Renal cortical epithelial cell (primary cell): ENCODE measurements at places on chromosomes 6 and 20.

DNA sequence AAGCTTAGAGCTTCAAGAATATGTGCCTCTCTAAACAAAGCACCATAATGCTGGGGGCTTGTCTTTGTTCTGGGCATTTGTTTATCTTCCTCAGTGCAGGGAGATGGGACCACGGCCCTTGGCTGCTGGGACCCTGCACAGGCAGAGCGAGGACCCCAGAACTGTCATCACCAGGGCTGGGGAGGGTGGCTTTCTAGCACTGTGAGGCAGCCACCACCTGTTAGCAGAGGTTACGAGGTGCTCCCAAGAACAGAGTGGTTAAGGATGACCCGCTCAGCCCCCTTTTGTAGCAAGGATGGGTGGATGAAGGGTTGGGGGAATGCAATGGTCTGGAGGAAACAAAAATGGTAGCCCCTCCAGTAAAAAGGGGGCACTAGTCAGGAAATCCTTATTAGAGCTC lies 34.9 kb downstream of the METTL24 start:
- DNase-seq, result no peak

DNA sequence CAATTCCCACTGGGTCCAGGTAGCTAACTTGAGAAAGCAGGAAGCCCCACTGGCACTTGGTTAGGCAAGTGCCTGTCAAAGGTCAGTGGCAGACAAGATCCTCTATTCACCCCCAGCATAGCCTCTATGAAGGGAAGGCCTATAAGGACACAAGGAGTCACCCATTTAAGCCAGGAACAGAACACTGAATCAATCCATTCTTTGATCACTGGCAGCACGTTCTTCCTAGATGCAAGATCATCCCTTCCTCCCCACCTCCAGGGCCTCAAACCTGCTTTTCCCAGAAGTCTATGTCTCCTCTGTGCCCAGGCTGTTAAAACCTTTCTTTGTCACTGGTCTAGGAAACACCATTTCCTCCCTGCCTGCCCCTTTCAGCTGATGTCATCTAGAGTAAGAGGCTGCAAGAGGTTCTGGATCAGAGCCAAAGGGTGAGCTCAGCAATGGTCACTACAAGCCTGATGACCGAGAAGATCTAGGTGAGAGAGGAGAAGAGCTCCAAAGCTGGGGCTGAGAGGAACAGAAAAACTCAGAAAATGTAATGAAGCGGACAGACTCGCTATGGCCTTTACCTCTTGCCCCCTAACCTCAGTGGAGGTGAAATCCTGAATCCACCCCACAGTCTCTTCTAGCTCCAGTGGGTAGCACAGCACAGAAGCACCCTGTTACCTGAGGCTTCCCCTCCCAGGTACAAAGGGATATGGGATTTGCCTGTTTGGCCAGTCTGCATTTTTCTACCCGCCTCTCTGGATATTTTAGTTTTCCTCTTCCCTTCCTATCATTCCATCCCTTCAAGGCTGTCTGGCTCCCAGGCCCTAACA lies 1.8 kb downstream of the GTPBP2 start:
- DNase-seq, result peak; percentile 95

DNA sequence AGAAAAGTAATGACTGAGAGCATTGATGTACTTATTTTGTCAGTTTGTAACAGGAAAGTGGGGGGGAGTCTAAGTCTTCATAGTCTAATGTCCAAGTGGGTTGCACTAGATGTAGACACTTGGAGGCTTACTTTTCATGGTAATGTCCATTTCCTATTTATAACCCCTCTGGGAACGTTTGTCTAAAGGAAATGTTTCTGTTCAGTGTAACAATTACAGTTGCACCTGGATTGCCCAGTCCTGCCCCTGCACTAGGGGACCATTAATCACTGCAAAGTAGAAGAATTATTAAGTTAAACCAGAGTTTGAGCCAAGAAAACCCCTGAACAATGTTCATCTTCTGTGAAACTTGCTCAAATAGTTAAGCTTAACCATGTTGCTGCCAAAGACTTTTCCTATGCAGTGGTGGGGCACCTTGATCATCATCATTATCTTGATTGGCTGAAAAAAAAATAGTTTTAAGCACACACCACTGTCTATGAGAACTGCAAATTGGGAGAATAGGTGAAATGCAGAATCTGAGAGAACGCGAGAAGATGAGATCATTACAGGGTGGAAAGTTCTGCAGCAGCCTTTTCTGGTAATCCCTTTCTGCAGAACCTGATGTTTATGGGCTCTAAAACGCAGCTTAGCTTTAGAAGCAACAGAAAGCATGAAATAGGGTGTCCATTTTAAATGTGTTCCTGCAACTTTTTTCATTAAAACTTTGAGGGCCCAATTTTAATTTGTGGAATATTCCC lies 106.0 kb downstream of the ZNF217 start:
- no peak for DNase-seq

GRCh38 chr6:13303668-13304017 lies 24.7 kb downstream of the TBC1D7 start:
- DNase-seq, result peak; percentile 38

DNA sequence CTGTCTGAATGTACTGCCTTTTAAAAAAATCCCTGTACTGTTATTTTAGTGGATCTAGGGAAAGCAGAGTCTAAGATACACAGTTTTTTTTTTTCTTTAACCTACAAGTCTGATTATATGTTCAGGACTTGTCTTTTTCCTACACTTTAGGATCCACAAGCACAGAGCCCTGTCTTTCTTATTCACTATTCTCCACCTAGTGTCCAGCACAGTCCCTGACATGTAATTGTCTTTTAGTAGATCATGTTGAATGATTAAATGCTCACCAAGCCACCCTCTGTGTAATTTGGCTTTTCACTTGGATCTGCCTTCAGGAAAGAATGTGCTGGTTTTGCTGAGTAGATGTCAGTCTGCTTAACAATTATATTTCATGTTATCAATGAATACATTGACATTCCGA lies 35.8 kb upstream of the YWHAB start:
- no peak for DNase-seq

DNA sequence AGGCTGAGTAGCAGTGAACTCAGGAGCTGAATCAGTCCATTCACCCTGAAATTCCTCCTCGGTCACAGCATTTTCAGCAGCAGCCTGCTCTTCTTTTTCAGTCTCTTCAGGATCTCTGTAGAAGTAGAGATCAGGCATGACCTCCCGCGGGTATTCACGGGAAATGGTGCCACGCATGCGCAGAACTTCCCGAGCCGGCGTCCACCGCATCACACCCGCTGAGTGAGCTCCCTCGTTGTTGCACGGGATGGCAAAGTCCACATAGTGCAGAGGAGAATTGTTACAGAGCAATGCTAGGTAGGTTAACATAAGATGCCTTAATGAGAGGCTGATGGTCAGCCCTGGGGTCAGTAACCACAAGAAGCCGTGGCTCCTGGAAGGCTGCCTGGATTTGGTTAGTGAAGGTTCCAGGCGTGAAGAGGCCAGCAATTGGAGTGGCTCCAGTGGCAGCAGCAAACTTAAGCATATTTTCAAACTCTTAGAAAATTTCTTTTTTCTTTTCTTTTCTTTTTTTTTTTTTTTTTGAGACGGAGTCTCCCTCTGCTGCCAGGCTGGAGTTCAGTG lies 113.5 kb upstream of the HDAC2 start:
- DNase-seq, result peak; percentile 38

- DNase-seq, result no peak
Measured at GRCh38 chr6:37319156-37319555, 34.6 kb upstream of the RNF8 start.

- no peak for DNase-seq
Measured at GRCh38 chr6:35178932-35179832, 34.6 kb upstream of the SCUBE3 start.

DNA sequence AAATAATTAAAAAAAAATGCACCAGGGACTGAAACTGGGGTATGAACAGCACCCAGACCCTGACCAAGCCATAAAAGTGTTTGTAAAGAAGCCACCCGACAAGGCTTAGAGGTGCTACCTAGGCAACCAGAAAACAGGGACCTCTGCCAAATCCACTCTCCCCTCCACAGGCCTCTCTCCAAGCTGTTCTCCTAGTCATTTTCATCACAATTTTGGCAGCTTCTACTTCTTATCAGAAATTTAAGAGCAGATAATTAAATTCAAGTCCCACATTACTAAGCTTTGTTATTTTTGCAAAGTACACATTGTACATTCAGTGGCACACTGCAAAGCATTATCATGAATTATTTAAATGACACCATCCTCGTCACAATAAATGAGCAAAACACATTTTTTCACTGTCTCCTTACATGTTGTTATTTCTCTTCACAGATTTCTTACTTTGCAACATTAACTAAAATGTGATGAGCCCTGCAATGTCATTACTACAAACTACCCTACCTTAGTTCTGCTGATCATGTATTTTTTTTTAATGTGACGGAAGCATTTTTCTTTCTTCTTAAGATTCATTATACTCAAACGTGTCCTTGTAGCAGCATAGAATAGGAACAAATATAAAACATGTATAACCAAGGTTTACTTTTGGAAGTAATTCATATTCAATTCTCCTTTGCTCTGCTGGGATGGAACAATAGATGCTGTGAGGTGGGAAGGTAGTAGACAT lies 38.1 kb downstream of the ECT2L start:
- DNase-seq, result peak; percentile 23

- DNase-seq, result no peak
Measured at GRCh38 chr20:47165376-47165865, 191.1 kb downstream of the ZMYND8 start.

GRCh38 chr20:38723848-38724625 lies at the start of gene SLC32A1:
Gene SLC32A1 (plus strand): TSS chr20:38724486. CDS start chr20:38724725, 239 bp downstream.
- no peak for DNase-seq

DNA sequence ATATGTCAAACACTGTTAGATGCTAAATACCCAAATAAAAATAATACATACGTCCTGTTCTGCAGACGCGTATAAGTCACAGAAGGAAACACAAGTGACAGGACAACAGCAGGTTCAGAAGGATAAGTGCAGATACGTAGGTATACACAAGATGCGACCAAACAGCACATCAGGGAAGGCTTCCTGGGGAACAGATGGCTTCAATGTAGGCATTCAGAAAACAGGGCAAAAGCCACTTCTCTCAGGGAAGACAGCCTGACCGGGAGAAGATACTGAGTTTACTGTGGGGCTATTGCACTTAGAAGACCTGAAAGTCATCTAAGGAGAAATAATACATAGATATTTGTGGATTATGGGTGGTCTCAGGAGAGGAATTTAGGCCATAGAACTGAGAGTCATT lies 1.9 kb downstream of the HLA-DPA1 start:
- DNase-seq, result no peak

- peak; percentile 57 for DNase-seq
Measured at GRCh38 chr6:19795211-19795610, 42.0 kb upstream of the ID4 start.

DNA sequence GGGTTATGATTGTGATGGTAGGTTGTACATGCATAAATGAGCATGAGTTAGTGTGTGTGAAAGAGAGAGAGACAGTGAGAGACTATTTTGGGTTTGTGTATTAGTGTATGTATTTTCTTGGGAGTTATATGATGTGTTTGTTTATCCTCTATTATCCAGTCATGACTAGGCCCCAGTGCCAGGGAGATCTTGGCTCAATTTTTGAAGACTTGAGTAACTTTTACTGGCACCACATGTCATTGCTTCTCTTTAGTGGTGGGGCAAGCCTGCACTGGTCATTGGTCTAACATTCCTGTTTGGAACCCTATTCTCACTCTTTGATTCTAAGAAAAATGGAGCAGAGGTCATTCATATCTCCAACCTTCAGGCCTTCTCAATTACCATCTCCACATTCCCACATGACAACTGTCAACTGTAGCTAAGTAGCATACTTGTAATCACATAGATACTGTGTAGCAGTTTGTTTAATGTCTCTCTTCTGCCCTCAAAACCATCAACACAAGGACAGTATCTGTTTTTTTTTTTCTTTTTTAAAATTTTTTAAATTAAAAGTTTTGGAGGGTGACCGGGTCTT lies 8.8 kb downstream of the L3MBTL1 start:
- no peak for DNase-seq
